ENCODE measurements at places on chromosomes 13 and 19. TPM values are rescaled to one million over a fixed set of nuclear protein-coding genes. Genes with fewer than 3 reads are reported as not detected.

The FGF14 gene
- total RNA-seq: 61.0 TPM

The KLC3 gene
- total RNA-seq: not detected

The B3GNT3 gene
- not detected for total RNA-seq

The SH2D3A gene
- 0.31 TPM for total RNA-seq

The KPTN gene
- total RNA-seq: 6.9 TPM

The ZNF787 gene
- total RNA-seq: 14.4 TPM

The CNN2 gene
- 6.3 TPM for total RNA-seq

The RGL3 gene
- total RNA-seq: not detected

The LRP3 gene
- 101 TPM for total RNA-seq

The CATSPERD gene
- total RNA-seq: not detected

The ZNF71 gene
- 41.6 TPM for total RNA-seq

The ZNF534 gene
- 9.4 TPM for total RNA-seq

The ZNF556 gene
- total RNA-seq: not detected

The KATNAL1 gene
- 73.9 TPM for total RNA-seq

The NLRP7 gene
- not detected for total RNA-seq

The MRPL54 gene
- 14.7 TPM for total RNA-seq

The ADGRE2 gene
- total RNA-seq: 0.31 TPM

The CGB5 gene
- not detected for total RNA-seq

The APLP1 gene
- total RNA-seq: 197 TPM

The IGFL1 gene
- total RNA-seq: not detected

The SIX5 gene
- total RNA-seq: 0.63 TPM

The FARSA gene
- total RNA-seq: 55.7 TPM

The LMTK3 gene
- total RNA-seq: 16.6 TPM

The WDFY2 gene
- total RNA-seq: 28.5 TPM

The AP1M2 gene
- total RNA-seq: not detected

The TMPRSS9 gene
- 0.63 TPM for total RNA-seq

The CRB3 gene
- not detected for total RNA-seq

The SCGB2B2 gene
- total RNA-seq: 1.3 TPM

The DENND1C gene
- not detected for total RNA-seq

The OLFM2 gene
- total RNA-seq: 153 TPM

The CFAP97D2 gene
- total RNA-seq: not detected

The FLT3LG gene
- total RNA-seq: not detected

The ZNF491 gene
- 18.5 TPM for total RNA-seq

The PRODH2 gene
- not detected for total RNA-seq

The CYP4F3 gene
- under 0.01 TPM for total RNA-seq

The GFY gene
- not detected for total RNA-seq

The ZIM2 gene
- total RNA-seq: 7.8 TPM

The CRX gene
- not detected for total RNA-seq

The ZNF709 gene
- 32.6 TPM for total RNA-seq

The ZNF546 gene
- 20.3 TPM for total RNA-seq

The CCL25 gene
- not detected for total RNA-seq

The ATP12A gene
- total RNA-seq: not detected

The CELF5 gene
- total RNA-seq: 84.8 TPM

The CALR3 gene
- total RNA-seq: not detected

The ZNF548 gene
- total RNA-seq: 68.2 TPM

The PLD3 gene
- 148 TPM for total RNA-seq

The C19orf18 gene
- not detected for total RNA-seq

The KIRREL2 gene
- total RNA-seq: 0.94 TPM

The IGFL2 gene
- 2.2 TPM for total RNA-seq

The CLN5 gene
- total RNA-seq: 36.9 TPM

The PLA2G4C gene
- total RNA-seq: 9.1 TPM
